ENCODE measurements at places on chromosomes 6 and 20.

GRCh38 chr6:121305957-121306607 lies 28.2 kb downstream of the TBC1D32 start:
- peak; percentile 37 for DNase-seq

DNA sequence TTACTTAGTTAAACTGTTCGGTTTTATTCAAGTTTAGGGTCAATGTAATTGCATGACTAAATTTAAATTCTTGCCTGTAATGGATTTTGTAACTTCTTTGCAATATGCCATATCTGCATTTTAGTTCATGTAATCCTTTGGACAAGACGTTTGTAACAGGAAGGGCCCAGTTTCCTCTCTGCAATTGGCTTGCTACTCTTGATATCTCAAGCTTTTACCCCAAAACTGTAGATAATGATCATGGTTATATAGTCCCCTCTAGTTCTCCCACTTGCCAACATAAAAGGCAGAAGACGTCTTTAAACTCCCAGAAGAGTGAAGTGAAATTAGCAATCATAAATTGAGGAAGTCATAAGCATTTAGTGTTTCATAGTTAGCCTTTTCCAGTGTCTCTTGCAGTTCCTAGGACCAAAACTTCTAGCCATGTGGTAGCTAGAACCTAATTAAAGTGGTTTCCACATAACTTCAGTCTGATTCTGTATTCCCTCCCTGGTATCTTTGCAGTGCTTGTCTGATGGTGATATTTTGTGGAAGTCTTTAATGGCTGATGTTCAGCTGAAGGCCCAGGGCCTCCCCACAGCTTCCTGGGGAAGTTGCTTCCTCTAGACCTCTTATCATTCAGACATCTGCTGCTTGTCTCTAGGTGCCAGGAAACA lies 117.8 kb upstream of the SUPT3H start:
- DNase-seq, result no peak

- no peak for DNase-seq
These were observed 71.3 kb upstream of the MYL9 start for GRCh38 chr20:36469973-36470372.

- DNase-seq, result no peak
These were observed 241.4 kb downstream of the LAMA2 start for GRCh38 chr6:129124347-129124746.

DNA sequence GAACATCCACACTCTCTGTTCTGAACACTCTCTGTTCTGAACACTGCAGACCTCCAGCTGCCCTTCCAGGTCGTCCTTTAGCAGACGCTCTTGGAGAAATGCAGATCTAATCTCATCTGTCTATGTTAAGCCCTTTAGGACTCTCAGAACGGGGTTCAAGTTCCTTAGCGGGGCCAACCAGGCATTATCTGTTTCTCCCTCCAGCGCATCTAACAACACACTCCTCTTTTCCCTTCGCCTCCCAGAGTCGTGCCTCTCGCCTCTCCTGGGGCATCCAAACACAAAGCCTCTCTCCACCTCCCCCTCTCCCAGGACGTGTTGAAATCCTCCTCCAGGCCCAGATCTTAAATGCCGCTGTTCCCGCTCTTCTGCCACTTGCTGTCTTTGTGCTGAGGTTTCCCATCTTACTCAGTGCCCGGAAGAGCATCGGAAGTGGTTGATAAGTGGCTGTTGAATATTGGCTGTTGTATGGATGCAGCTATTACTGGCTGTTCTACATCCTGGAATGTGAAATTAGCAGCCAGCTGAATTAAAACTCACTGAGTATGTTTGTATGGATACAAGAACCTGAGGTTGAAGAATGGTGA lies 108.4 kb upstream of the GGTLC1 start:
- no peak for DNase-seq

DNA sequence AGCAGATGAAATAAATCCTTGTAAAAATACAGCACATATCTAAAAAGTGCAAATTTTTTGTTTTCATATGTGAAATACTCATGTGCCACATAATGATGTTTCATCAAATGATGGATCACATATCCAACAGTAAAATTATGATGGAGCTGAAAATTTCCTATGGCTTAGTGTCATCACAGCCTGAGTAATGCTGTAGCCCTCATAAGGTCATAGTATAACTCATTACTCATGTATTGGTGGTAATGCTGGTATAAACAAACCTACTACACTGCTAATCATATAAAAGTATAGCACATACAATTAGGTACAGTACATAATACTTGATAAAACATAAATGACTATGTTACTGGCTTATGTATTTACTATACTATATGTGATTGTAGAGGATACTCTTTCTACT lies 12.9 kb downstream of the TSPYL1 start:
- DNase-seq, result no peak

- no peak for DNase-seq
These were observed 272.0 kb upstream of the SULF2 start for GRCh38 chr20:48057251-48057650.

Measured in foreskin keratinocyte (primary cell).